ENCODE measurements at places on chromosomes 7 and 10.

- no peak for DNase-seq
Observed at GRCh38 chr7:133795068-133795665, 332.0 kb upstream of the LRGUK start.

DNA sequence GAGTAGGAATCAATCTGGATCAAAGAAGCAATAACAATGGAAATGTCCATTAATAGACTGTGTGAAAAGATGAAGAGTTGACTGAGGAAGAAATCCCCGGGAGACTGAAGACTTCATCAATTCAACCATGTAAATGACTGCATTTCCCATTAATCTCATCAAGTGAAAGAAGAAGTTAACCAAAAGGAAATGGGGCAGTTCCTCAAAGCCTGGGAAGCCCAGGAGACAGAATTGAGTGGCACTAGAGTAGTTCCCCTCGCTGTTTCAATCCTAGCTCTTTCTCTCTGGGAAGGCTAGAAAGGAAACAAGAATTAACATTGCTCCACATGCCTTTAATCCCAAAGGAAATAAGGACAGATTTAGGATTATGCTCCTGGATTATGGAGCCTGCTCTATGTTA, 4.8 kb upstream of the OR6V1 start:
- no peak for DNase-seq

GRCh38 chr10:63119041-63119440, 14.1 kb upstream of the NRBF2 start:
- DNase-seq = no peak

GRCh38 chr7:22363756-22364422, 6.9 kb upstream of the RAPGEF5 start:
- no peak for DNase-seq

DNA sequence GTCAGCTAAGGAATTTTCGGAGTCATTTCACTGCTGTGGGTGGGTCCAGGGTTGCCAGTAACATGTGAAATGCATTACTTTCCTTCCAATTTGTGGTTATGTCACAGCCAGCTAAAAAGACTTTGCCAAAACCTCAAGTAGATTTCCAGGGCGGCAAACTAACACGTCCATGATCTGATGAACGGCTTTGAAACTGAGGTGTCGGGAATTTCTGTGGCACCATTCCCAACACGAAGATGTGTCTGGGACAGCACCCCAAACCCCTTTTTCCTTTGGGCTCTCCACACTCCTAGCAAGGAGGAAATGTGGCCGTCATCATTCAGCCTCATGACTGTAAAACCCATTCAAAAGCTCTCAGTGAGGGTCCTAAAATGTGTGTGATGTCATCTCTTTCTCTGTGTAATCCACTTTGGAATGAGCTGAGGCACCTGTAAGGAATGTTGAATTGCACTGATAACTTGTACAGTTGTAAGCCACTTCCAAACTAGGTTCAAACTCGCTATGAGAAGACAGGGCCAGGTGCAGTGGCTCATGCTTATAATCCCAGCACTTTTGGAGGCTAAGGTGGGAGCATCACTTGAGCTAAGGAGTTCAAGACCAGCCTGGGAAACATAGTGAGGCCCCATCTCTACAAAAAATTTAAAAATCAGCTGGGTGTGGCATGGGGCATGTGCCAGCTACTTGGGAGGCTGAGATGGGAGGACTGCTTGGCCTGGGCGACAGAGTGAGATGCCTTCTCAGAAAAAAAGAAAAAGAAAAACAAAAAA, 146.1 kb upstream of the FRMD4A start:
- peak; percentile 30 for DNase-seq

- DNase-seq = no peak
Observed at GRCh38 chr7:108227366-108227765, 97.2 kb upstream of the LAMB4 start.

DNA sequence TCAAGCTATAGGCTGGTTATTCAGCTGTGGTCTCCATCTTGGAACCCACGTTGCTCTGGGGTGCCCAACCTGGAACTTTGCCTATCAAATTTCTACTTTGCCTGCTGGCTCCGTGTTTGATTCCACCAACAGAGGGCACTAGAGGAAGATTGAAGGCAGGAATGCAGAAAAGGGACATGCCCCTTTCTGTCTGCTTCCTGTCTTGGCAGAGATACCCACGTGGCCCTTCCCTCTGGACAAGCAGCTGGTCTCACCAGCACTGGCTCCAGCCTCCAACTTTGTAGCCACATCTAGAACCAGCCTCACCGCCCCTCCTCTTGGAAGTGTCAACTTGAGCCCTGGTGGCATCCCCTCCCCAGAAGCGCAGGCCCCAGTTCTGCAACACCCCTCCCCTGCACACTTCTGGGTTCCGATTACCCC, 52.1 kb upstream of the ZNF438 start:
- peak; percentile 68 for DNase-seq

- DNase-seq = no peak
Observed at GRCh38 chr7:86929293-86930109, 130.0 kb downstream of the ELAPOR2 start.

DNA sequence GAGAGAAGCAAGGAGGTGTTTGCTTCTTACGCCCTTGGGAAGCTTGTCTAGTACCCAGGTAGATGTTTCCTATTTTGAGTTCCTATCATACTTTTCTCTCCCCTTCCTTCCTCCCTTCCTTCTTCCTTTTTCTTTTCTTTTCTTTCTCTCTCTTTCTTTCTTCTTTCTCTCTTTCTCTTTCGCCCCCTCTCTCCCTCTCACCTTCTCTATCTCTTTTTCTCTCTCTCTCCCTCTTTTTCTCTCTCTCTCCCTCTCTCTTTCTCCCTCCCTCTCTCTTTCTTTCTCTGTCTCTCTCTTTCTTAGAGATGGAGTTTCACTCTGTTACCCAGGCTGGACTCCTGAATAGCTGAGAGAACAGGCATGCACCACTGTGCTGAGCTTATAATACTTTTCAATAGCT, 322.2 kb downstream of the TNS3 start:
- DNase-seq = no peak

DNA sequence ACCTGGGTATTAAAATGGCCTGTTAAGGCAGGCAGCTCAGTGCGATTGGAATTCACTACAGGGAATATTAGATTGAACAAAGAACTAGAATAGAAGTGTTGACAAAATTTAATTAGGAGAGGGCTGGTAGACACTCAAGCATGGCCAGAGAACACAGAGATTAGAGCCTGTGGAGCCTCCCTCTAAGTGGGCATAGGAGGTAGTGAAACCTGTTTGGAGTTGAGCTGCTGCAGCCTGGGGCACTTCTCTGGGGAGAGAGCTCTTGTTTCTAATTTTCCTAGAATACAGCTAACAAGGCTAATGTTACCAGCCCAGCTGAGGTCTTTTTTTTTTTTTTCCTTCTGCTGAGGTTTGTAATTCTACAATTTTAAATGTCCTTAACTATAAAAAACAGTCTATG, 46.4 kb downstream of the TMEM168 start:
- DNase-seq = no peak

DNA sequence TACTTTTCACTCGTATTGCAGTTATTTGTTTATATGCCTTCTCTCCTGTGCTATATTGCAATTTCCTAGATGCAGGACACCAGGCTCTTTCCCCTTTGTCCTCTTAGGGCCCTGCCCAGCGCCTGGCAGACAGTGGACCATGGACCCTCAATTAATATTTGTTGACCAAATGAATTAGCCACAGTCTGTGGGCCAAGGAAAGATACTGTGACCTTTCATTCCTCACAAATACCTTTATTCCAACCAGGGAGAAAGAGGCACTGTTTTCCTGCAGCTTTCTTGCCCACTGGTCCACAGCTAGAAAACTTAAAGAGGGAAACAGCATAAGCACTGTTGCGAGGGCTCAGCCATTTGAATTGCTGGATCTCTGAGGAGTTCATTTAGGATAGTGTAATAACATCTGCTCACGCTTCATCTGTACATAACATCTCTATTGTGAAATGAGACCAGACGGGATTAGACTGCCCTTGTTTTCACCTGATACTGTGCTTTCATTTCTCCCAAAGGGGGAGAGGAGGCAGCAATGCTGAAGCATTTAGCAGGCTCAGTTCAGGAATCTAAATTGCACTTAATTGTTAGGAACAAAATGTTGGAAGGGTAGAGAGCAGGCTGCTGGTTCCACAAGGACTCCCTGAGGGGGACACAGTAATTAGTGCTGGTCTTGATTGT, 46.7 kb downstream of the TNS3 start:
- no peak for DNase-seq

DNA sequence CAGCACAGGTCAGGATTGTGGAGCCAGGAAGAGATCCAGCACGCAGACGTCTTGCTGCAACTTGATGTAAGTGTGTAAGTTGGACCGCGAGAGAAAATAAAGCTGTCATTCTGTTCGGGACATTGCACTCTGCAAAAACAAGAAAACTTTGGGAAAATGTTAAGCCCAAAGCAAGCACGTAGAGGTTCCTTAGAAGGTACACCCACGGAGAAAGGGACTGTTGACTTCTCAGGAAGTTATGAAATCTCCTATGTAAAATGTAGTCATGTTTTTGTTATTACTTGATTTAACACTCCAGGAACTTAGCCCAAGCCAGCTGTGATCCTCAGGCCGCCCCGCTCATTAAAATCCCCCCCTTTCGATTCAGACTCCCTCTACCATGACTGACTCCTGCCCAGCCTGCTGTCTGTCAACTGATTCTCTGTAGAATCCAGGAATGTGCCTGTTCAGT, 196.1 kb upstream of the TCF7L2 start:
- DNase-seq = no peak
